ENCODE measurements at places on chromosomes 11 and 22. TPM values are rescaled to one million over a fixed set of nuclear protein-coding genes. Genes with fewer than 3 reads are reported as not detected.

CLP1 gene
- total RNA-seq: 10.6 TPM

SERHL2 gene
- 2.8 TPM for total RNA-seq

SMC1B gene
- total RNA-seq: not detected

MS4A6A gene
- 4.9 TPM for total RNA-seq

CHRM1 gene
- not detected for total RNA-seq

BTG4 gene
- not detected for total RNA-seq

RPS3 gene
- total RNA-seq: 2,660 TPM

TRPM5 gene
- not detected for total RNA-seq

OR2AG1 gene
- total RNA-seq: not detected

IFITM1 gene
- 59.8 TPM for total RNA-seq
